ENCODE measurements at places on chromosomes 6 and 20.

DNA sequence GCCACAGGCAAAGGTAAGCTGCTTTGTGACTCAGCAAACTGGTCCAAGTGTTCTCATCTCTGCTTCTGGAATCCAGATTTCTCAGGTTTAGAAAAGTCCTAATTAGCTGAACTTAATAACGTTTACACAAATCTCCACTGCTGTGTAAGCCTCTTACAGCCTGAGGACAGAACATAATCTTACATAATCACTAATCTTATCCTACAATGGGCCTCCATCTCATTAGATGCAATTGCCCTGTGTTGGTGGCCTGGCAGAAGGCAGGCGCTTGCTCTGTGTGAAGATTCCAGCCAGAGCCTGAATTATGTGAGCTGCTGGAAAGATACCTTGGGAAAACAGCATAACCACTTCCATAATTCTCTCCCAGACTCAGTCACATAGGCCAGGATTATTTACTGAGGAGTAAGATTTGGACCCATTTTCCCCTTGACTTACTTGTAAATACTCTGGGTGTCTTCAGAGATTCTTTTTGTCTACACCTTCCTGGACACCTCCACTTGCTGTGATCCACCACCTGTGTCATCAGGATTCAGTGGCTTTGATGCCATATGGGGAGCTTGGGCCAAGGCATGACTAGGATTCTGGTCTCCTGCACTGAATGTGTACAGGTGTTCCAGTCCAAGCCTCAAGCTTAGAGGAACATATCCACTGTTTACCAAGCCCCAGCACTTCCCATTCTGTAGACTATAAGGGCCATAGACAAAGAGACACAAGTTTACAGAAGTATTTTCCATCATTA is 104.4 kb downstream of the C6orf118 start:
- no peak for DNase-seq

DNA sequence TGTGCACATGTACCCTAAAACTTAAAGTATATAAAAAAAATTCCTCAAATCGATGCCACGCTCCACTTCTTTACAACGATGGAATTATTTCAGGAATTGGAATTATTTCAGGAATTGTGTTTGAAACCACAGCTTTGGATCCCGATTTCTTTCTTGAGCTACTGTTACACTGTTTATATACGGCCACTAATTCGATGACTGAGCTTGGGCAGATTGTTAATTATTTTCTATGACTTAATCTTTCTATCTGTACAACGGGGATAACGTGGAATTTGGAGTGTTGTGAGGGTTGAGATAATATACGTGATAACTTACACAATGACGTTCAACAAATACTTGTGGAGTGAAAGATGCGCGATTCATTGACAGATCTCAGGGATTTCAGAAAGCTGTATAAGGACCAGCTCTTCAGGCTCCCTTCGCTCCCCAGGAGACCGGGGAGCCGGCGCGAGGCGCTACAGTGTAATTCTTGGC is 171.3 kb downstream of the SLC16A10 start:
- no peak for DNase-seq

GRCh38 chr6:87710090-87710489 is 8.1 kb upstream of the AKIRIN2 start:
- no peak for DNase-seq

DNA sequence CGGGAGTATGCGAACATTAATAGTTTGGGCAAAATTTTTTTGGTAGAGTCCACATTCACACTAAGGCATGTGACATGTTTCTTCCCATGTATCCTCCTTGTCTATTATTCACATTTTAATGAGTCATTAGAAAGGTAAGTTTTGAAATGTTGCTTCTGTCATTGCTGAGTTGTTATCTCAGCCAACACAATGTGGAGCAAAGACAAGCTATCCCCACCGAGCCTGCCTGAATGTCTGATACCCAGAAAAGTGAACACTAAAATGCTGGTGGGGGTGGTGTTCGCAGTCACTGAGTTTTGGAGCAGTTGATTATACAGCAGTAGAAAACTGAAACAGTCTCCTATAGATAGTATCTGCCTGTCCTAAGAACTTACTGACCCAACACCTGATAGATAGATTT is 68.3 kb upstream of the ASF1A start:
- no peak for DNase-seq

DNA sequence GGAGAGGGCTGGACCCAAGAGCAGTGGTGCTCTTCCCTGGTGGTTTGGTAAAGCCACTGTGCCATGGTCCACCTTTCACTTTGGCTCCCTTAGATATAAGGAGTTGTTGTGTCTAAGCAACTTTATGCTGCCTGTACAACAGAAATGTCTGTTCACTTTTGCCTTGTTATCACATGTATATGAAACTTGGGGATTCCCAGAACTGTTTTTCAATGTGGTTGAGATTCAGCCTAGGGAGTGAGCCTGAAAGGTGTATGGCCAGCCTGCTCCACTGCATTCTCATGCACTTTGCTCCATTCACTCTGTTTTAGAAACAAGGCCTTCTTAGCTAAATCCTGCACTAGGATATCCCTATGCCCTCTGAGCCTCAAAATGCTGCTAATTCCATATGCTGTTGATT is 234.5 kb upstream of the THEMIS start:
- DNase-seq: no peak

Data from SW 1271 (cell line).